ENCODE measurements at places on chromosomes 1 and 21.

- DNase-seq, result no peak
Observed at GRCh38 chr1:212611000-212611948, 2.7 kb downstream of the ATF3 start.

- no peak for DNase-seq
Observed at GRCh38 chr1:85224734-85225623, 24.2 kb upstream of the SYDE2 start.

GRCh38 chr1:172875892-172876291 is 174.8 kb downstream of the TNFSF18 start:
- DNase-seq, result no peak

DNA sequence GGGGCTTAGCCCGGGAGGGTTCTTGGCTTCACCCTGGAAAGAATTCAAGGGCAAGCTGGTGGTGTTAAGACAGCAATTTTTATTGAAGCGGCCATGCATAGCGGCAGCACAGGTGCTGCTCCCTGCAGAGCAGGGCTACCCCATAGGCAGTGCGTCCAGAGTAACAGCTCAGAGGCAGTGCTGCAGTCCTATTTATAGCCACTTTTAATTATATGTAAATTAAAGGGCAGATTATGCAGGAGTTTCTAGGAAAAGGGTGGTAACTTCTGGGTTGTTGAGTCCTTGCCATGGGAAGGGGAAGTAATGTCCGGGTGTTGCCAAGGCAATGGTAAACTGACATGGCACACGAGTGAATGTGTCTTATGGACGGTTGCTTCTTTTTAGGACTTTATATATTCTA is 57.0 kb downstream of the VPS26C start:
- DNase-seq, result no peak

DNA sequence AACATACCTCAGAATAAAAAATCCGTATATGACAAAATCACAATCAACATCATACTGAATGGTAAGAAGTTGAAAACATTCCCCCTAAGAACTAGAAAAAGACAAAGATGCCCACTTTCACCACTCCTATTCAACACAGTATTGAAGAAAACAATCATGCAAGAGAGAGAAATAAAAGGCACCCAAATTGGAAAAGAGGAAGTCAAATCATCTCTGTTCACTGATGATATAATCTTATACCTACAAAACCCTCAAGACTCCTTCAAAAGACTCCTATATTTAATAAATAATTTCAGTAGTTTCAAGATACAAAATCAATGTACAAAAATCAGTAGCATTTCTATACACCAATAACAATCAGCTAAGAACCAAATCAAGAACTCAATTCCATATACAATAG is 14.7 kb downstream of the PGLYRP4 start:
- DNase-seq, result no peak

DNA sequence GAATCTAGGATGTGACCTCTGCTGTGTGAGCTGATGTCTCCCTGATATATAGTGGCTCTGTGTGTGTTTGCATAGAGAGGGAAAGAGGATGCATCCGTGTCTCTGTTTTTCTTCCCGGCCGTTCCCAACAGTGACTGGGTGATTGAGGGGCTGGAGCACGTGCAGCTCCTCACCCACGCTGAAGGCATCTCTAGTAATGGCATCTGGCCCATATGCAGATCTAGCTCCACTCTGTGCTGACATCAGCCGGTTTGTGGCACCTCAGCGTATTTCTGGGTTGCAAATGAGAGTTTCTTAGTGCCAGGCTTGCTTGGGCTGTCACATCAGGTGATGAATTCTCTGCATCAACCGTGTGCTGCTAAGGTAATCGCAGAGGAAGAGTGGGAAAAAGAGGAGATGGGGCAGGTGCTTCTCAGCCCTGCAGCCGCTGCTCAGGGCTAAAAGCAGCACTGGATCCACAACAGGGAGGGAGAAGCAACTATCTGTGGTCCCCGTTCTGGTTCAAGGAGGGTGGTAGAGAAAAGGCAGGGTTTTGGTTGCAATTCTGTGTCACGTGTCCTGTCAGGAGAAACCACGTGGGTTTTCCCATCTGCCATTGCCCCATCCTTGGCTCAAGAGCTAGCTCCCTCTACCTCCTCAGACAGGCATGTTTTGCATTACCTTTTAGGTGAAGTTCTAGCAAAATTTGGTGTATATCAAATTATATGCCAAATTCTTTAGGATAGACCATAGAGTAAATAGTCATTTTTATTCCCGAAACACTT is 282.9 kb downstream of the PBX1 start:
- DNase-seq, result no peak

DNA sequence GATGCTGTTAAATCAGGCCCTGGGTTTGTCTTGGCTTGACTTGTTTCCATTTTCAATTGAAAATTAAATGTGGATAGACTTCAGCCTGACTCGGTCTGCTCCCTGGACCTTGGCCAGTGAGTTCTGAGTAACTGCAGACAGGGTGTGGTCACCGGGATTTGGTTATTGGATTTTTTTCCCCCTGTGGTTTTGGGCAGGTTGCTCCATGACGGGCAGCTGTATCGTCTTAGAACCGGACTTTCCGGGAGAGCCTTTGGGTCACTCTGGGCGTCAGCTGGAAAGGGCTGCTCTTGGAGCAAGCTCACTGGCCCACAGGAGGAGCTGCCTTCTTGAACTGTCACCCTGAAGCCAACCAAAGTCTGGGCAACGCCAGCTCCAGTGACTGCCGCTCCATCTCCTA is 75.0 kb downstream of the CLIC6 start:
- no peak for DNase-seq

GRCh38 chr1:36924282-36924811 is 110.0 kb downstream of the GRIK3 start:
- DNase-seq, result no peak

GRCh38 chr1:212414328-212415106 is at the start of gene PACC1:
TSS of gene PACC1 (minus strand) at chr1:212414886. CDS start at chr1:212414757, 129 bp downstream.
- DNase-seq, result peak; percentile 68

DNA sequence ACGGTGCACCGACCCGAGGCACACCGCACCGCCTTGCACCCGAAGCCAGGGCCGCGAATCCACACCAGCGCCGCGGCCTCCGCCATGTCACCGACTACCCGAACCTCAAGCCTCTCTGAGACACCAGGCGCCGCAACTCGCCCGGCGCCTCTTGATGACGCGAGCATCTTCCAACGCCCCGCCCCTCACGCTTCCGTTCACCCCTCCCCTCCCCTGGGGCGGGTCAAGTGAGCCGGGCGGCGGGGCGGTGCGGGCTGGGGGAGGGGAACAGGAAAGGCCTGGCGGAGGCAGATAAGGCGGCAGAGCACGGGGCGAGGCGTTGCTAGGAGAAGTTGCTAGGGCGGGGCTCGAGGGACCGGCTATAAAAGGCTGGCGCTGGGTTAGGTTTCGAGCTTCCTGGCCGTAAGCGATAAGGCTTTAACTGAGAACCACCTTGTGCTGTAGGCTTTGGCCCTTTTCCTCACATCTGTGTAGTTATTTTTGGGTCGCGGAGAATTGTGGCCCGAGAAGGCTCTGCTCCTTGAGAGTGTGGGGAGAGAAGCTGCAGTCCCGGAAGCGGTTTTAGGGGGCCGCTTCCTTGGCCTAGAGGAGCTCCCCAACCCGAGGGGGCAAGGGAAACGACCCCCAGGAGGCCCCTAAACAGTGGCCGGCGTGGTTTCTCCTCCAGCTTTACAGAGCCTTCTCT is at the start of gene SDE2:
TSS of gene SDE2 (minus strand) at position 117 of the 685 bp plus-strand sequence. CDS start at position 86, 31 bp downstream.
- peak; percentile 98 for DNase-seq

DNA sequence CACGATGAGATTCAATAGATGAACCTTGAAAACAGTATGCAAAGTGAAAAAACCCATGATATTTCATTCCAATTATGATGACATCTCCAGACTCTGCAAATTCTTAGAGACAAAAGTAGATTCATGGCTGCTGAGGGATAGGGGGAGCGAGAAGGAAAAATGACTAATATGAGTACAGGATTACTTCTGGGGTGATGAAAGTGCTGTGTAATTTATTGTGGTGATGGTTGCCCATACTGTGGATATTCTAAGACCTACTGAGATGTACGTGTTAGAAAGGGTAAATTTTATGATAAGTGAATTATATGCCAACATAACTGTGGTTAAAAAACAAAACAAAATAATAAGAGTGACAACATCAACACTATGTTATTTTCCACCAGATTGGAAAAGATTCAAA is 18.9 kb upstream of the RGS7 start:
- DNase-seq, result no peak

- no peak for DNase-seq
Observed at GRCh38 chr1:228751360-228752098, 16.2 kb downstream of the RHOU start.

DNA sequence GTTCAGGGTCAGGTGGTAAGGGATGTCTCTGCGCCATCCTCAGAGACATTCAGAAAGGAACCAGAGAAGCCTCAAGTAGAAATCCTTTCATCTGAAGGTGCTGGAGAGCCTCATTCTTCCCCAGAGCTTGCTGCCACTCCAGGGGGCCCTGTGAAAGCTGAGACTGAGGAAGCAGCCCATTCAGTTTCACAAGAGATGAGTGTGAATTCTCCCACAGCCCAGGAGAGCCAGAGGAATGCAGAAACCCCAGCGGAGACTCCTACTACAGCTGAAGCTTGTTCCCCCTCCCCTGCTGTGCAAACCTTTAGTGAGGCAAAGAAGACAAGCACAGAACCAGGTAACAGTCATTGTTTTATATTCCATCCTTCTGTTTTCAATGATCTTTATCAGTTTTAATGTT is 38.7 kb downstream of the ZBTB40 start:
- no peak for DNase-seq

DNA sequence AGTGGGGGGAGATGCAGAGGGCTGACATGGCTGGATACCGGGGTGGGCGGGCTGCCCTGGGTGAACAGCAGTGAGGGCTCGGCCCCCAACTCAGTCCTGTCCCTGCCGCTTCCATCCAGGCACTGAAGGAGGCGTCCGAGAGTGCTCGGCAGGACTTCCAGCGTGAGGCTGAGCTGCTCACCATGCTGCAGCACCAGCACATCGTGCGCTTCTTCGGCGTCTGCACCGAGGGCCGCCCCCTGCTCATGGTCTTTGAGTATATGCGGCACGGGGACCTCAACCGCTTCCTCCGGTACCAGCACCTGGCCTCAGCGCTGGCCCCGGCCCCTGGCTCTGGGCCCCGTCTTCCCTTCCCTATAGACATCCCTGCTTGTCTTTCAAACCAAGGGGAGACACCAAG is 15.6 kb downstream of the NTRK1 start:
- DNase-seq, result no peak

DNA sequence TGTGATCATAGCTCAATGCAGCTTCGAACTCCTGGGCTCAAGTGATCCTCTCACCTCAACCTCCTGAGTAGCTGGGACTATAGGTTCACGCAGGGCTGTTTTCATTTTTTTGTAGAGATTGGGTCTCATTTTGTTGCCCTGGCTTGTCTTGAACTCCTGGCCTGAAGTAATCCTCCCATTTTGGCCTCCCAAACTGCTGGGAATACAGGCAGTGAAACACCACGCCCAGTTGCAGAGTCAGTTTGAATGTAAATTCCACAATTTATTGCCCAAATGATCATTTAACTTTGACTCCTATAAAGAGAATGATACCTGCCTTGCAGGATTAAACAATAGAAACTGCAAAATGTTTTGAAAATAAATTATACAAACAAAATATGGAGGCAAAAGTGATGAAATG is 10.7 kb downstream of the GOLPH3L start:
- DNase-seq, result no peak

DNA sequence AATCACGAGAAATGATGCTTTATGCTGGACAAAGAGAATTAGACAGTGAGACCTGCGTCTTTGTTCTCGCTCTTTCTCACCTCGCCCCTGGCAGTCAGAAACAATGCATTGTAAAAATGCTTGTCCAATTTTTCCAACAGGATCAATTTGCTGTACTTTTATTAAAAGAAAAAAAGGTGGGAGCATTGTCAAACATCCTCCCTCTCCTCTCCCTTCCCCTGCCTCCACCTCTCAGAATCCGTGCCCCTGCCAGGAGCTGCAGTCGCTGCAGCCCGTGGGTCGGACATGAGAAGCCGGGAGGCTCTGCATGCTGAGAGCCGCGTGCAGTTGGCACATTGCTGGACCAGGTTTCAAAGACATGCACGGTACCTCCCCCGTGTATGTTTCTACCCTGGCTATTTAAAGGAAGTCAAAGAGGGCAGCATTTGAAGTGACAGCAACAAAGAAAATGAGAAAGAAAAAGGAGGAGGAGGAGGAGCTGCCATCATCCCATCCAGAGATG is 161.0 kb upstream of the KAZN start:
- DNase-seq, result no peak

- DNase-seq, result no peak
Observed at GRCh38 chr21:28856588-28857250, 136.0 kb downstream of the LTN1 start.

- DNase-seq, result no peak
Observed at GRCh38 chr1:221625026-221625425, 116.9 kb downstream of the DUSP10 start.

- no peak for DNase-seq
Observed at GRCh38 chr1:65840683-65841082, 48.0 kb downstream of the PDE4B start.

DNA sequence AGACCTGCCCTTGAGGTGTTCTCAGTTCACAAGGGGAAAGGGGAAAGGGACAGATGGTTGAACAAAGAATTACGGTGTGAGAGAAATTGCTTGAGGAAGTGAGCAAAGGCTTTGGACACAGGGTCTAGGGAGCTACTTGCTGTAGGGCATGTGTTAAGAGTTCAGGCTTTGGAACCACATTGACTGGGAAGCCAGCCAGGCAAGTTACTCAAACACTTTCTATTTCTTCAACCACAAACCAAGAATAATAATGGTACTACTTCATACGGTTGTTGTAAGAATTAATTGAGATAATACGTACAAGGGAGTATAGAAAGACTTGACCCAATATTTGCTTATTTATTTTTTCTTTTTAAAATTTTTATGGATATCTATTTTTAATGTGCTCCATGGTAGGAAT is 26.6 kb downstream of the AK4 start:
- DNase-seq, result no peak

- DNase-seq, result no peak
Observed at GRCh38 chr1:183105449-183105848, 80.6 kb upstream of the LAMC2 start.

GRCh38 chr1:94395748-94396309 is 22.4 kb upstream of the ABCD3 start:
- no peak for DNase-seq

GRCh38 chr1:102546251-102546650 is 549.5 kb upstream of the OLFM3 start:
- DNase-seq, result no peak

DNA sequence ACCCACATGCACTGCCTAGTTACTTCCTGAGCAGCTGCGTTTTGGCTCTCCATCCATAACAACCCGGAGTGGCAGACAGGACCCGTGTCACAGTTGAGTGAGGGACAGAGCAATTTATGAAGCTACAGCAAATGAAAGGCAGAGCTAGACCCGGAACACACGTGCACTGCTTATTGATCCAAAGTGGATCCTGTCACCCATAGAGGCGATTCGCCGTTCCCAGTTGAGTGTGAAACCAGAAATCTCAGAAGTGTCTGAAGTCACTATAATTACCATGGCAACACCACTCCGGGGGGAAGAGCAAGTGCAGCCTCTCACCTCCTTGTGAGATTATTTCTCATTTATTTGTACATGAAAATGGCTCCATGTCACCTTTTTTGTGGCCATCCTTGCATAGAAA is 365.2 kb downstream of the DSCAM start:
- no peak for DNase-seq

DNA sequence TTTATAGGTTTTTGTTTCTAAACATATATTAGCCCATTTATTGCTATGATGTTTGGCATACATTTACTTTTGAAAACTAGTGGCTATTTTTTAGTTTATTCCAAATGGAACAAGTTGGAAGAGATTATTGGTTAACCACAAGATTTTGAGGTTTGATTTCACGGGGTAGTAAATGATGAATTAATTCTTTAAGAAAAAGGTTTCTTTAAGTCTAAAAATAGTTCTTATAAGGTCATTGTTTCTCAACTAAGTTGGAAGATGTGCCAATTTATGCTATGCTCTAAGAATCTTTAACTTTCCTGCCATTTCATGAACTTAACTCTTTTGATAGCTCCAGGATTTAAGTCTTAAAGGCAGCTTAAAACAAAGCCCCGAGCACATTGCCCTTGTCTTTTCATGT is 183.8 kb downstream of the LMO4 start:
- DNase-seq, result no peak
